ENCODE measurements at places on chromosomes 4 and X. TPM values are rescaled to one million over a fixed set of nuclear protein-coding genes. Genes with fewer than 3 reads are reported as not detected.

Gene ART3
- polyA plus RNA-seq = 0.48 TPM

Gene AIMP1
- 71.9 TPM for polyA plus RNA-seq

Gene PFKFB1
- 0.64 TPM for polyA plus RNA-seq

Gene NDP
- 2.8 TPM for polyA plus RNA-seq

Gene SETD7
- polyA plus RNA-seq = 12.7 TPM

Gene RASL11B
- polyA plus RNA-seq = 37.6 TPM

Gene GAGE12H
- not detected for polyA plus RNA-seq

Gene TLR1
- polyA plus RNA-seq = 3.6 TPM

Gene ZAR1
- polyA plus RNA-seq = not detected

Gene AFF2
- 5.3 TPM for polyA plus RNA-seq

Gene DRP2
- polyA plus RNA-seq = 1.6 TPM

Data from renal cortex interstitium (tissue), 15 donors.